Uterus (tissue), 4 donors: ENCODE measurements at places on chromosomes 5 and 9.
A peak's percentile ranks its signal among the peaks of the same experiment; 100 is the strongest.

DNA sequence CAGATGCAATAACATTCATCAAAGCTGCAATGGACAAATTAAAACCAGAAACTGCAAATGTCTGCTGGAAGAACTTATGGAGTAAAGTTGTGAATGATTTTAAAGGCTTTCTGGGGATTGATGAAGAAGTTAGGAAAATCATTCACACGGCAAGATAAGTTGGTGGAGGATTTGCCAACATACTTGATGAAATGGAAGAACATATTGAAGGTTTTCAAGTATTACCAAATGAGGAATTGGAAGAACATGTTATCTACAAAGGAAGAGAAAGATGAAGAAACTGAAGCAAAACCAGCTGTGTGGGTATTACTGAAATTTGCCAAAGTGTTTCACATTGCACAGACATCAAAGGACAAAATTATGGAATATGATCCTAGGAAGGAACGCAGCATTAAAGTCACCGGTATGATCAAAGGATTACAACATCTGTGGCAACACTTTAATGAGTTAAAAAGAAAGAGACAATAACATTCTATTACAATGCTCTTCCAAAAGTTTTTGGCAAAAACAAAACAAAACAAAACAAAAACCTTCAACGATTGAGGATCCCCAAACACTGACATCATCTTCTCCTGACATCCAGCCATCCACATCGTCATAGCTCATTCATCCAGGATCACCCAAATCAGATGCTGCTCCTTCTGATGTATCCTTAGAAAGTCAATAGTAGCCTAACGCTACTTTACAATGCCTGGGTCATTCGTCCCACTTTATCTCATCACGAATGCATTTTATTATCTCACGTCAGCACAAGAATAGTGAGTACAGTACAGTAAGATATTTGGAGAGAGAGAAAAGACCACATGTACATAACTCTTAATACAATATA, 61.3 kb upstream of the SMC5 start:
- H3K4me1 ChIP-seq: no peaks in the 10 kb centered on the region
- H3K27ac ChIP-seq: no peak overlapping the region
- no peak overlapping the region for H3K4me3 ChIP-seq
- no peak for DNase-seq

- H3K36me3 ChIP-seq: no peaks in the 10 kb centered on the region
- H3K27ac ChIP-seq: no peak overlapping the region
- H3K4me1 ChIP-seq: no peaks in the 10 kb centered on the region
- no peak for DNase-seq
- H3K4me3 ChIP-seq: no peak overlapping the region
- H3K27me3 ChIP-seq: no peaks in the 10 kb centered on the region
Measured at GRCh38 chr5:115375893-115376292, 79.4 kb upstream of the CCDC112 start.

GRCh38 chr5:124605541-124605940, 140.9 kb downstream of the ZNF608 start:
- H3K4me3 ChIP-seq: no peak overlapping the region
- no peaks in the 10 kb centered on the region for H3K27me3 ChIP-seq
- peak; percentile 40 for DNase-seq
- no peaks in the 10 kb centered on the region for H3K36me3 ChIP-seq
- H3K4me1 ChIP-seq: no peaks in the 10 kb centered on the region

- H3K27ac ChIP-seq: no peak overlapping the region
- no peaks in the 10 kb centered on the region for H3K36me3 ChIP-seq
- DNase-seq: no peak
- peaks cover 4% of the 10 kb centered on the region for H3K4me1 ChIP-seq
Measured at GRCh38 chr5:159762921-159763320, 153.4 kb upstream of the ADRA1B start.

DNA sequence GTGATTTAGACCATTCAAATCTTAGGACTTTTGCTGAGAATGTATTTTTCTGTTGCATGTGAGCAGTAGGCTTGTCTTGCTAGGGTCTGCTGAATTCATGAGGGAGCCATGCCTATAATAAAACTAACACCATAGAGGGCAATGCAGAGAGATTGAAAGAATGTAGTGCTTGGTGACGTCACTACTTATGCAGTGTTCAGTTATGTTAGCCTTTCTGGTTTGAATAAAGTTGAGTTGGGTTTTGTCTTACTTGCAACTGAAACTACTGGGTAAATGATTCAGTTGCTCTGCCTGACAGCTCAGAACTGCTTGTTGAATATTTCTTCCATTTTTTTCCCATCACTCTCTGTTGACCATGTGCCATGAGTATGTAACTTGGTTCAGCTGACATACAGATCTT, 114.1 kb downstream of the PAM start:
- H3K27ac ChIP-seq: no peak overlapping the region
- no peak for DNase-seq
- no peaks in the 10 kb centered on the region for H3K36me3 ChIP-seq
- no peaks in the 10 kb centered on the region for H3K27me3 ChIP-seq
- no peak overlapping the region for H3K4me3 ChIP-seq

DNA sequence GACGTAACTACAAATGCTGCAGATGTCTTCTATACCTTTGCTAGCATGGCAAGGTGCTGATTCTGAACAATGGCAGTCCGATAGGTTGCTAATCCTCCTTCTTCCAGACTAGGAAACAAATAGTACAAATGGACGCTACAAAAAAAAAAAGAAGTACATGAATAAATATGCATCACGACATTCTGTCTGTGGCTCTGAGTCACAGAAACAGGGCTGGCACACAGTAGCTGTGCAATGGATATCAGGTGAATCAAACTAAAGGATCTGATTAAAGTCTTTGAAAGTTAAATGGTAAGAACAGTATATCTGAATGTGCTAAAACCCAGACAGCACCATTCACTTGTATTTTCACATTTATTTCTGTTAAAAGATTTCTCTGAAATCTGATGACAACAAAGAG, 96.2 kb downstream of the DROSHA start:
- no peaks in the 10 kb centered on the region for H3K4me1 ChIP-seq
- H3K27ac ChIP-seq: no peak overlapping the region
- H3K36me3 ChIP-seq: no peaks in the 10 kb centered on the region
- DNase-seq: no peak

- H3K36me3 ChIP-seq: no peaks in the 10 kb centered on the region
- H3K4me1 ChIP-seq: no peaks in the 10 kb centered on the region
- no peaks in the 10 kb centered on the region for H3K27me3 ChIP-seq
- H3K27ac ChIP-seq: no peak overlapping the region
Measured at GRCh38 chr5:109935833-109936490, 246.2 kb downstream of the MAN2A1 start.

GRCh38 chr5:75571547-75571946, 39.7 kb upstream of the ANKDD1B start:
- no peak overlapping the region for H3K4me3 ChIP-seq
- no peaks in the 10 kb centered on the region for H3K27me3 ChIP-seq
- peaks cover 6% of the 10 kb centered on the region for H3K4me1 ChIP-seq
- H3K27ac ChIP-seq: no peak overlapping the region
- no peaks in the 10 kb centered on the region for H3K36me3 ChIP-seq
- no peak for DNase-seq

- H3K27me3 ChIP-seq: no peaks in the 10 kb centered on the region
- H3K27ac ChIP-seq: no peak overlapping the region
- no peaks in the 10 kb centered on the region for H3K36me3 ChIP-seq
- no peaks in the 10 kb centered on the region for H3K4me1 ChIP-seq
Measured at GRCh38 chr9:129612123-129612522, 8.8 kb downstream of the C9orf50 start.

- no peak overlapping the region for H3K4me3 ChIP-seq
- no peaks in the 10 kb centered on the region for H3K27me3 ChIP-seq
- no peak for DNase-seq
Measured at GRCh38 chr5:120792477-120792876, 328.4 kb downstream of the PRR16 start.

- H3K4me3 ChIP-seq: no peak overlapping the region
- DNase-seq: no peak
- H3K27me3 ChIP-seq: no peaks in the 10 kb centered on the region
- no peak overlapping the region for H3K27ac ChIP-seq
- no peaks in the 10 kb centered on the region for H3K4me1 ChIP-seq
- no peaks in the 10 kb centered on the region for H3K36me3 ChIP-seq
Measured at GRCh38 chr9:76109953-76110352, 219.5 kb downstream of the PCSK5 start.

GRCh38 chr5:173885054-173885443, 3.1 kb upstream of the CPEB4 start:
- no peak overlapping the region for H3K4me3 ChIP-seq
- DNase-seq: no peak
- H3K4me1 ChIP-seq: no peaks in the 10 kb centered on the region

DNA sequence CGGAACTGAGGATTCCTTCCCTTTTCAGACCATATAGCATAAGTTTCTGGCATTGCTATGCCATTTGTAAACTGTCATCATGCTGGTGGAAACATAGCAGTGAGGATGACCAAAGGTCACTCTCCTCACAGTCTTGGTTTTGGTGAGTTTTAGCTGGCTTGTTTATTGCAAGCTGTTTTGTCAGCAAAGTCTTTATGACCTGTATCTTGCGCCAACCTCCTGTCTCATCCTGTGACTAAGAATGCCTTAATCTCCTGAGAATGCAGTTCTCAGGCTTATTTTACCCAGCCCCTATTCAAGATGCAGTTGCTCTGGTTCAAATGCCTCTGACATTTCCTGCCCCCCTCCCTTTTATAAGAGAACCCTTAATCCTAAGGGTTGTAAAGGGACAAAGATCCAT, 26.7 kb upstream of the GRIA1 start:
- H3K4me3 ChIP-seq: no peak overlapping the region
- H3K27me3 ChIP-seq: no peaks in the 10 kb centered on the region
- H3K4me1 ChIP-seq: no peaks in the 10 kb centered on the region

GRCh38 chr9:89869793-89870580, 265.2 kb downstream of the GADD45G start:
- H3K4me1 ChIP-seq: no peaks in the 10 kb centered on the region
- no peak overlapping the region for H3K4me3 ChIP-seq
- peak overlapping the region; percentile 39 for H3K27ac ChIP-seq
- H3K36me3 ChIP-seq: no peaks in the 10 kb centered on the region
- DNase-seq: peak; percentile 50

DNA sequence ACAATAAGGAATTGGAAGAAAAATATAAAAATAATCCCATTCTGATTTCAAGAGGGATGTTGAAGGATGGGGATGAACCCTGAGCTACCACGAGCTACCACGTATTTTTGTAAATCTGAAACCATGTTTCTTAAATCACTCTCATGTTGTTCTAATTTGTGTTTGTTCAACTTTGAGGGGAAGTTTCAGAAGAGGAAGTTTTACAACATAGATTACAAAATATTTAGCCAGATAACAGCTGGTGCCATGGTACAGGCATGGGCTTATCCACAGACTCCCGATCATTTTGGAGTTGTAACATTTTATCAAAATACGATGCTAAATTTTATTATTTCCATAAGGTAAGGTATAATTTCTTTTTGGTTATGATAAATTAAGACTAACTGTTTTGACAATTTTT, 15.2 kb downstream of the CCDC125 start:
- no peak overlapping the region for H3K27ac ChIP-seq
- no peaks in the 10 kb centered on the region for H3K36me3 ChIP-seq
- no peaks in the 10 kb centered on the region for H3K4me1 ChIP-seq
- no peaks in the 10 kb centered on the region for H3K27me3 ChIP-seq
- no peak overlapping the region for H3K4me3 ChIP-seq

- H3K36me3 ChIP-seq: no peaks in the 10 kb centered on the region
- H3K4me1 ChIP-seq: no peaks in the 10 kb centered on the region
- no peak overlapping the region for H3K27ac ChIP-seq
- no peak overlapping the region for H3K4me3 ChIP-seq
Measured at GRCh38 chr5:89117124-89117644, 234.2 kb upstream of the MEF2C start.

GRCh38 chr9:120654272-120654671, 60.0 kb downstream of the MEGF9 start:
- no peaks in the 10 kb centered on the region for H3K27me3 ChIP-seq
- DNase-seq: no peak

- DNase-seq: no peak
- no peak overlapping the region for H3K27ac ChIP-seq
Measured at GRCh38 chr9:88660611-88661010, 125.6 kb downstream of the NXNL2 start.

- no peak overlapping the region for H3K4me3 ChIP-seq
- no peaks in the 10 kb centered on the region for H3K4me1 ChIP-seq
- no peak for DNase-seq
- H3K27me3 ChIP-seq: no peaks in the 10 kb centered on the region
Measured at GRCh38 chr9:132789719-132790118, 88.4 kb downstream of the AK8 start.

- peak; percentile 97 for DNase-seq
- H3K27me3 ChIP-seq: no peaks in the 10 kb centered on the region
- no peaks in the 10 kb centered on the region for H3K36me3 ChIP-seq
- H3K4me3 ChIP-seq: peak overlapping the region; percentile 73
Measured at GRCh38 chr5:180810210-180810958, 7.8 kb upstream of the MGAT1 start.

DNA sequence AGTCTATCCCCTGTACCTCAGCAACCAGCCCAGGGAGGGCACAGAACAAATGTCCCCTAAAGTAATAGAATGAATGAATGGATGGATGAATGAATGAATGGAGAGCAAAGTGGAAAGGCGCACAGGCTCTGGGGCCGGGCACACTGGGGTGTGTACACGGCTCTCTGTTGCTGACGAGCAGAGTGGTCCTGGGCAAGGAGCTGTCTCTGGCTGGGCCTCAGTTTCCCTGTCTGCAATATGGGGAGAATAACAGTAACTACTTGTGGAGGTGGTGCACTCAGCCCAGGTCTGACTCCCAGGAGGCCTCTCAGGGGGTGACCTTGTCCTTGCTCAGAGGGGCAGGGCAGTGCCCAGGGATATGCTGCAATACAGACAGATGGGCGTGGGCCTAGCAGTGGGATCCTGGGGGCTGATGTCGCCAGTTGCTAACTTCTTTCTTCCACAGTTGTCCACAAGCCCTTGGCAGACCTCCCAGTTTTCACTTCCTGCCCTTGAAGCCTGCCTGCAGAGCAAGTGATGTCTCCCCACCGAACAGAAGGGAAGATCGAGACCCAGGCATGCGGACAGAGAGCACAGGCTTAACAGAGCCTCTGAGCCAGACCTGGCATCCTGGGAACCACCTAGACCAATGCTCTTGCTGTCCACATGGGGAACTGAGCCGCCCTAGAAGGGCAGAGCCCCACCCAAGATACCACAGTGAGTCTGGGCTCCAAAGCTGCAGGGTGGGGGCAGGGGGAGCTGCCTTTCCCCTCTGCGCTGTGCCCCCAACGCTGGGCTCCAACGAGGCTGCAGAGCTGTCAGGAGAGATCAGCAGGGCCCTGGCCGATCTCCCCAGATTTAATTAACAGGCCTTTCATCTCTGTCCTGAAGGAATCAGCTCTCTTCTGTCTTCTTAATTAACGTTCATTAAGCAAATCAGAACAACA, 13.6 kb upstream of the LAMC3 start:
- H3K27ac ChIP-seq: no peak overlapping the region
- DNase-seq: no peak
- no peaks in the 10 kb centered on the region for H3K27me3 ChIP-seq

DNA sequence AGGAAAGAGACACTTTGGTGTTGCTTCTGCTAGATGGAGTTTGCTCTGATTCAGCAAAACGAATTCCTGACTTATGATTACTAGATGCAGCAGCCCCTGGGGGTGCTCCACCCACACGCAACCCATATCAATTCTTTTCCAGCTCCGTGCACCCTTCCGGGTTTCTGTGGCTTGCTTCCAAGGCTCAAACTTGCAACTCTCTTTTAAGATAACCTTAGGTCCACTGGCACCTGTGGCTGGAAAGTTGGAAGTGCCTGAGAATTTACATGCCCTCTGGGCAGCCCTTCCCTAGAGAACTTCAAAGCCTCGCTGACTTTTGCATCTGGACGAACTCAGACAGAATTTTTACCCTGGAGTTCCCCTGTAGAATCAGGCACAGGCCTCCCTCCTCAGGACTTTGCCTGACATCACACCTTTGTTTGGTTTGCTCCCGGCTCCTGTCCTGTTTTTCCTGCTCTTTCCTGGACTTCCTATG, 224.9 kb downstream of the SNX18 start:
- no peaks in the 10 kb centered on the region for H3K27me3 ChIP-seq
- H3K4me1 ChIP-seq: no peaks in the 10 kb centered on the region
- DNase-seq: no peak
- no peaks in the 10 kb centered on the region for H3K36me3 ChIP-seq
- H3K27ac ChIP-seq: no peak overlapping the region
- no peak overlapping the region for H3K4me3 ChIP-seq
